ENCODE measurements at places on chromosomes 1 and 21. TPM values are rescaled to one million over a fixed set of nuclear protein-coding genes. Genes with fewer than 3 reads are reported as not detected.

Gene FBXO2
- 44.4 TPM for total RNA-seq

Gene PTGFR
- total RNA-seq, result 0.43 TPM

GRCh38 chr1:54278941-54279422 lies 79.0 kb downstream of the MRPL37 start:
- no peaks in the 10 kb centered on the region for H3K27me3 ChIP-seq
- H3K27ac ChIP-seq, result no peak overlapping the region
- H3K4me1 ChIP-seq, result peaks cover 23% of the 10 kb centered on the region
- no peak for DNase-seq
- no peaks in the 10 kb centered on the region for H3K36me3 ChIP-seq

DNA sequence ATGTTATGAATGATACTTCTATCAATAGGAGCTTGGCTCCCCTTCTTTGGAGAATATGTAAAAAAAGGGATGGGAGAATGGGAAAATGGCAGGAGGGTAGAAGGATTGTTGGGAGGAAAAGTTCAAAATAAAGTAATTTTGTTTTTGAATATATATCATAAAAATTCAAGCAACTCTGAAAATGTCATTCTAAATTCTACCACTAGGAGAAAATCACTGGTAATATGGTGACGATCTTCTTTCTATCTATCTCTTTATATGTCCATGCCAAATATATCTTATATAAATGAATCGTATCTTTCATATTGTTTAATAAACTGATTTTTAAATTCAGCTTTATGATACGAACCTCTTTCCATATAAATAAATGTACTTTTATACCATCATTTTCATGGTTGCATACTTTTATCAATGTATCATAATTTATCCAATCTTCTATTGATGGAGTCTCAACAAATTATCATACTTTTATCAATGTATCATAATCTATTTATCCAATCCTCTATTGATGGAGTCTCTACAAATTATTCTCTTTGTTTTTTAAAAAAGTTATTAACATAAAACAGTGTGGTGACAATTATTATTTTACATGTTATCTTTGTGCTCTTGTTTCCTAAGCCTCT lies 73.7 kb upstream of the MARK1 start:
- H3K4me3 ChIP-seq, result no peak overlapping the region
- no peaks in the 10 kb centered on the region for H3K36me3 ChIP-seq
- DNase-seq, result peak; percentile 15
- no peaks in the 10 kb centered on the region for H3K27me3 ChIP-seq
- no peaks in the 10 kb centered on the region for H3K4me1 ChIP-seq

DNA sequence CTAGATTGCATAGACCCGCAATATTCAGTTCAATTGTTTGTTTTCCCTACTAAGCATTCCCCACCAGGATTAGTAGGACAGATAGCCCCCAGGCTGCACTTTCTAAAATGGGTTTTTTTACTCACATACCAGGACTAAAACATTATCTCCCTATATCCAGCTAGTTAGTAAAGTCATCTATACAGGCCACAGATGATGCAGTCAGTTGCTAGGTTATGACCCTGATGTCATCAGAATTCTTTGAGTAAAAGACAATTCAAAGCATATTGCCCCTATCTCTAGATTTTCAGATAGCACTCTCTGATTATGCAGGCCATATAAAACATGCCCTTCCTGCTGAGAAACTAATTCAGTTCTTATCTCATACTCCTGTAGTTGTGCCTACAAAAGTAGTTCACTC lies 203.6 kb downstream of the LBR start:
- H3K27me3 ChIP-seq, result no peaks in the 10 kb centered on the region
- H3K27ac ChIP-seq, result no peak overlapping the region
- H3K36me3 ChIP-seq, result no peaks in the 10 kb centered on the region
- H3K4me3 ChIP-seq, result no peak overlapping the region

- no peaks in the 10 kb centered on the region for H3K36me3 ChIP-seq
- DNase-seq, result no peak
- no peak overlapping the region for H3K4me3 ChIP-seq
- no peaks in the 10 kb centered on the region for H3K4me1 ChIP-seq
Measured at GRCh38 chr21:24729568-24729967, 877.7 kb downstream of the MRPL39 start.

DNA sequence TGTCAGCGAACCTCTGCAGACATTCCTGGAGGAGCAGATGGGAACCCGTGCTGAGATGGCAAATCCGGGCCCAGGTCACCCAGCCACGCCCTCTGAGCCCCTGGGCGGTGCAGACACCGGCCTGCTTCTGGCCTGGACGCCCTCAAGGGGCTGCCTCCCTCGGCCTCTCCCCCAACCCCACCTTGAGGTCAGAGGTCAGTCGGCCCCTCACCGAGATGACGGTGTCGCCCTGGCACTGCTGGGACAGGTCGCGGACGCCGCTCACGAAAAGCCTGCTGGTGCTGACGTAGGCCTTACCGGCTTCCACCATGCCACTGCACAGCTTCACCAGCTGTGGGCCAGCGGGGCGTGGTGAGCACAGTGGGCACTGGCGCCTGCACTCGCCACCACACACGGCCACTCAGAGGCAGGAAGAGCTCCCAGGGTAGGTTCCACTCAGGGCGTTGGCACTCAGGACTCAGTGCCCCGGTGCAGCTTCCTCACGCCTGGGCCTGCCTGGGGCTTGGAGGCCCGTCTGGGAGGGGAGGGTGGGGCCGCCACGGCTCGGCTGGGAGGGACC lies 4.7 kb downstream of the ACAP3 start:
- peaks cover 7% of the 10 kb centered on the region for H3K4me1 ChIP-seq
- H3K27me3 ChIP-seq, result no peaks in the 10 kb centered on the region
- H3K4me3 ChIP-seq, result no peak overlapping the region
- H3K27ac ChIP-seq, result no peak overlapping the region

- no peaks in the 10 kb centered on the region for H3K27me3 ChIP-seq
- no peak overlapping the region for H3K4me3 ChIP-seq
- H3K4me1 ChIP-seq, result no peaks in the 10 kb centered on the region
- peak; percentile 86 for DNase-seq
- H3K36me3 ChIP-seq, result no peaks in the 10 kb centered on the region
Measured at GRCh38 chr1:181504399-181504842, 21.1 kb downstream of the CACNA1E start.

DNA sequence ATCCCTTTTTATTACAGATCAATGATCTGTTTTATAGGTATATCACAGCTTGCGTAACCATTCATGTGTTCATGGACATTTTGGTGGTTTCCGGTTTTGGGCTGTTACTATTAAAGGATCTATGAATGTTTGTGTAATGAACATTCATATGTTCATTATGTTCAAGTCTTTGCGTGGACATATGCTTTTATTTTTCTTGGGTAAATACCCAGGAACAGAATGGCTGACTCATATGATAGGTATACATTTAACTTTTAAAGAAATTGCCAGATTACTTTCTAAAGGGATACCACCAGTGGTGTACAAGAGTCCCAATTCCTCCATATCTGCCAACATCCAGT lies 73.7 kb downstream of the SPATA46 start:
- no peak overlapping the region for H3K4me3 ChIP-seq
- no peak for DNase-seq
- H3K36me3 ChIP-seq, result no peaks in the 10 kb centered on the region
- no peak overlapping the region for H3K27ac ChIP-seq

DNA sequence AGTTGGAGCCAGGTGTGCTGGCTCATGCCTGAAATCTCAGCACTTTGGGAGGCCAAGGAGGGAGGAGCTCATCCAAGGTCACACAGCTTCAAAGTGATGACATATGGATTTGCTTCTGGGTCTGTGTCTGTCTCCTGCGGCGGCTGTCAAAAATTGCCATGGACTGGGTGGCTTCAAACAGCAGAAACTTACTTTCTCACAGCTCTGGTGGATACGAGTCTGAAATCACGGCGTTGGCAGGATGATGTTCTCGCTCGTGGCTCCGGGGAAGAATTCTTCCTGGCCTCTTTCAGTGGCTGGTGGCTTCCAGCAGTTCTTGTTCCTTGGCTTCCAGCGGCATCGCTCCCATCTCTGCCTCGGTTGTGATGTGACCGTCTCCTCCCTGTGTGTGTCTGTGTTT lies 314.8 kb upstream of the C1orf174 start:
- no peak overlapping the region for H3K27ac ChIP-seq
- no peaks in the 10 kb centered on the region for H3K36me3 ChIP-seq
- no peaks in the 10 kb centered on the region for H3K4me1 ChIP-seq
- H3K27me3 ChIP-seq, result no peaks in the 10 kb centered on the region
- DNase-seq, result no peak
- H3K4me3 ChIP-seq, result no peak overlapping the region

DNA sequence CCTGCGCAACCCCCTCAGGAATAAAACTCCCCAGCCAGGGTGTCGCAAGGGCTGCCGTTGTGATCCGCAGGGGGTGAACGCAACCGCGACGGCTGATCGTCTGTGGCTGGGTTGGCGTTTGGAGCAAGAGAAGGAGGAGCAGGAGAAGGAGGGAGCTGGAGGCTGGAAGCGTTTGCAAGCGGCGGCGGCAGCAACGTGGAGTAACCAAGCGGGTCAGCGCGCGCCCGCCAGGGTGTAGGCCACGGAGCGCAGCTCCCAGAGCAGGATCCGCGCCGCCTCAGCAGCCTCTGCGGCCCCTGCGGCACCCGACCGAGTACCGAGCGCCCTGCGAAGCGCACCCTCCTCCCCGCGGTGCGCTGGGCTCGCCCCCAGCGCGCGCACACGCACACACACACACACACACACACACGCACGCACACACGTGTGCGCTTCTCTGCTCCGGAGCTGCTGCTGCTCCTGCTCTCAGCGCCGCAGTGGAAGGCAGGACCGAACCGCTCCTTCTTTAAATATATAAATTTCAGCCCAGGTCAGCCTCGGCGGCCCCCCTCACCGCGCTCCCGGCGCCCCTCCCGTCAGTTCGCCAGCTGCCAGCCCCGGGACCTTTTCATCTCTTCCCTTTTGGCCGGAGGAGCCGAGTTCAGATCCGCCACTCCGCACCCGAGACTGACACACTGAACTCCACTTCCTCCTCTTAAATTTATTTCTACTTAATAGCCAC lies 696 bp downstream of the TGFB2 start:
- peaks cover 33% of the 10 kb centered on the region for H3K27me3 ChIP-seq
- peak overlapping the region; percentile 85 for H3K4me3 ChIP-seq
- peaks cover 19% of the 10 kb centered on the region for H3K4me1 ChIP-seq
- no peaks in the 10 kb centered on the region for H3K36me3 ChIP-seq
- peak; percentile 72 for DNase-seq

- no peak for DNase-seq
- no peaks in the 10 kb centered on the region for H3K27me3 ChIP-seq
- peaks cover 10% of the 10 kb centered on the region for H3K4me1 ChIP-seq
- no peak overlapping the region for H3K4me3 ChIP-seq
- no peak overlapping the region for H3K27ac ChIP-seq
Measured at GRCh38 chr1:44636083-44636687, 38.1 kb downstream of the TMEM53 start.

Data from GM23338 (cell line).